Activated naive CD8-positive, alpha-beta T cell treated with anti-CD3 and anti-CD28 coated beads for 36 hours (primary cell): ENCODE measurements at places on chromosomes 16 and 17. TPM values are rescaled to one million over a fixed set of nuclear protein-coding genes. Genes with fewer than 3 reads are reported as not detected.

- H3K4me3 ChIP-seq, result no peak overlapping the region
- H3K4me1 ChIP-seq, result peaks cover 3% of the 10 kb centered on the region
- H3K27ac ChIP-seq, result no peak overlapping the region
- DNase-seq, result no peak
Observed at GRCh38 chr17:64941045-64941444, 21.8 kb upstream of the LRRC37A3 start.

The MT1A gene
- total RNA-seq, result not detected

The MYOCD gene
- total RNA-seq, result not detected

- no peak overlapping the region for H3K27ac ChIP-seq
- no peak for DNase-seq
- no peaks in the 10 kb centered on the region for H3K4me1 ChIP-seq
- no peaks in the 10 kb centered on the region for H3K27me3 ChIP-seq
- H3K36me3 ChIP-seq, result no peaks in the 10 kb centered on the region
Observed at GRCh38 chr16:49658531-49658930, 197.4 kb downstream of the ZNF423 start.

GRCh38 chr17:46770818-46771560 lies 47.5 kb downstream of the WNT3 start:
- peaks cover 48% of the 10 kb centered on the region for H3K27me3 ChIP-seq
- H3K36me3 ChIP-seq, result no peaks in the 10 kb centered on the region
- H3K4me3 ChIP-seq, result peak overlapping the region; percentile 55
- peaks cover 12% of the 10 kb centered on the region for H3K4me1 ChIP-seq
- peak; percentile 59 for DNase-seq
- no peak overlapping the region for H3K27ac ChIP-seq

The KRT25 gene
- not detected for total RNA-seq

The NKD1 gene
- 0.87 TPM for total RNA-seq

The COX4I1 gene
- 548 TPM for total RNA-seq

The KRT31 gene
- not detected for total RNA-seq

The LGALS9 gene
- total RNA-seq, result 25.1 TPM

DNA sequence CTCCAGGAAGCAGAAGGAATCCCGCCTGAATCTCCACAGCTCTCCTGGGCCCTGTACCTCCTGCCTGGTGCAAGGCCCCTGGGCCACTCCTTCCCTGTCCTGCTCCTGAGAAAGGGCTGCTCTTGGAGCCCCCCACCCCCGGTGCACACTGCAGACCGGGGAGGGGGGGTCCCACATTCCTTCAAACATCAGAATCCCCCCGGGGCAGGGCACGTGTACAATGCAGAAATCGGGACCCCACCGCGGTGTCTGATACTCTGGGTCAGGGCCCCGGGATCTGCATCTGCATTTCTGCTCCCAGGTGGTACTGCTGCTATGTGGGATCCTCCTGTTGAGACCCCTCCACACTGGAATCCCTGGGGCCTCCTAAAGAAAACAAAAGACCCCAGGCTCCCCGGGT lies 99.5 kb upstream of the GSE1 start:
- no peaks in the 10 kb centered on the region for H3K4me1 ChIP-seq
- no peaks in the 10 kb centered on the region for H3K36me3 ChIP-seq
- no peaks in the 10 kb centered on the region for H3K27me3 ChIP-seq
- H3K4me3 ChIP-seq, result no peak overlapping the region
- no peak for DNase-seq
- H3K27ac ChIP-seq, result no peak overlapping the region

The YWHAE gene
- 555 TPM for total RNA-seq

DNA sequence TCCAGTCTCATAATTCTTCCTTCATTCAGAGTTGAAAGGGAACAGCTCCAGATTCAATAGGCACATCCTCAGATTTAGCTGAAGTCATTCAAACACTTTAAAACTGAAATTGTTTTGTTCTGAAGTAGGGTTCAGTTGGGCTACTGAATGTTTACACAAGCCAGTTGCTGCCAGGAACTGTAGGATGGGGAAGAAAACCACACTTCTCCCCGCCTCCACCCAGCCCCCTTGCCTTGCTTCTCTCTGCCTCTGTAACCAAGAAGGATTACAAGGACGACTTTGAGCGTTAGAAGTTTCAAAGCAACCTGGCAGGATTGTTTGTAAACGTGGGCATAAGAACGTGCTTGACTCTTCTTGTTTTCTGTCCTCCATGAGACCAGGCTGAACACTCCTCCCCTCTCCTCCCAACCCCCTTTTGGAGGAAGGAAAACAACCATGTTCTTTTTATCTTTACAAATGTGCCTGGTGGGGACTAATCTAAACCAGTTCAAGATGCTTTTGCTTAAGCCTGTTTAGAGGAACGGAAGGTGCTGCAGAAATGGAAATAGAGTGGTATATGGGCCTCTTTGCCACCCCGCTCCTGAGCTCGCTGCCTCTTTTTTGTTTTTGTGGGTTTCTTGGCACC lies 287.9 kb downstream of the FTO start:
- no peaks in the 10 kb centered on the region for H3K27me3 ChIP-seq
- H3K4me1 ChIP-seq, result no peaks in the 10 kb centered on the region
- no peak overlapping the region for H3K27ac ChIP-seq
- H3K36me3 ChIP-seq, result peaks cover 15% of the 10 kb centered on the region
- H3K4me3 ChIP-seq, result no peak overlapping the region

The GUCY2D gene
- not detected for total RNA-seq

The SYNGR3 gene
- 2.0 TPM for total RNA-seq

DNA sequence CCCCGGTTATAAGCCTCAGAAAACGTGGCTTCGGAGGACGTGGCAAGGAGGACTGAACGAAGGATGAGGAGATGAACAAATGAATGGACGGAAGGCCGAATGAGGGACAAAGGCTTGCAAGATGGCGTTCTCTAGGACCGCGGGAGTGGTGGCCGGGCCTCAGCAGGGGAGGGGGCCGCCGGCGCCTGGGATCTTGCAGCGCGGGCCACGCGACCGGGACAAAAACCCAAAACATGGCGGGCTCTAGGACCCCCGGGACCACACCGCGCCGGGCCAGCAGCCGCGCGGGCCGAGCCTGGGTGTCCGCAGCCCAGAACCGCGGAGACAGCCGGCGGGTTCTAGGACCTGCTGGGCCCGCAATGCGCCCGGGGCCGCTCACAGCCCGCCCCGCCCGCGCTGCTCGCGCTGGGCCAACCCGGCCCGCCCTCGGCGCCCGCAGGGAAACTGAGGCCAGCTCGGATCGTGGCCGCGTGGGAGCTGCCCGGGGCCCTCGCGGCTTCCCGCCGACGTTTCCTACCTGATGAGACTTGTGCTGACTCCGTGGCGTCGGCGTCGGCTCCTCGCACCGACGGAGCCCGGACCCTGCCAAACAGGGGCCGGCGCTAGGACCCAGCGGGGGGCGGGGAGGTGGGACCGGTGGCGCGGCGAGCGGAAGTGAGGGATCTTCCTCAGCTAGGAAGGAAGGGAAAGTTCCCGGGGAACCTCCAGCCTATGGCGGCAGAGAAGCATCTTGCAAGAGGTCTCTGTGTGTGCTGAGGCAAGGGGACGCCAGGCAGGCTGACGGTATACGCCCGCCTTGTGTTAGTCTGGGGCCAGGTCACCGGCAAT lies 684 bp downstream of the ZNF668 start:
- peaks cover 34% of the 10 kb centered on the region for H3K4me1 ChIP-seq
- H3K27me3 ChIP-seq, result no peaks in the 10 kb centered on the region
- peak overlapping the region; percentile 96 for H3K27ac ChIP-seq
- DNase-seq, result peak; percentile 90
- H3K4me3 ChIP-seq, result peak overlapping the region; percentile 98

The TP53TG3 gene
- not detected for total RNA-seq

The PLA2G10 gene
- not detected for total RNA-seq

The ATP6V0C gene
- total RNA-seq, result 125 TPM

The KRT32 gene
- not detected for total RNA-seq

The PABPN1L gene
- not detected for total RNA-seq

GRCh38 chr16:47026492-47026891 lies 53.0 kb upstream of the DNAJA2 start:
- H3K27me3 ChIP-seq, result no peaks in the 10 kb centered on the region
- no peaks in the 10 kb centered on the region for H3K36me3 ChIP-seq
- H3K27ac ChIP-seq, result no peak overlapping the region
- no peak overlapping the region for H3K4me3 ChIP-seq
- H3K4me1 ChIP-seq, result no peaks in the 10 kb centered on the region
- DNase-seq, result no peak

The SLC16A11 gene
- 1.5 TPM for total RNA-seq

GRCh38 chr17:81252326-81252986 lies 13.3 kb downstream of the NDUFAF8 start:
- no peak overlapping the region for H3K27ac ChIP-seq
- peaks cover 12% of the 10 kb centered on the region for H3K4me1 ChIP-seq
- H3K27me3 ChIP-seq, result no peaks in the 10 kb centered on the region
- no peak for DNase-seq

DNA sequence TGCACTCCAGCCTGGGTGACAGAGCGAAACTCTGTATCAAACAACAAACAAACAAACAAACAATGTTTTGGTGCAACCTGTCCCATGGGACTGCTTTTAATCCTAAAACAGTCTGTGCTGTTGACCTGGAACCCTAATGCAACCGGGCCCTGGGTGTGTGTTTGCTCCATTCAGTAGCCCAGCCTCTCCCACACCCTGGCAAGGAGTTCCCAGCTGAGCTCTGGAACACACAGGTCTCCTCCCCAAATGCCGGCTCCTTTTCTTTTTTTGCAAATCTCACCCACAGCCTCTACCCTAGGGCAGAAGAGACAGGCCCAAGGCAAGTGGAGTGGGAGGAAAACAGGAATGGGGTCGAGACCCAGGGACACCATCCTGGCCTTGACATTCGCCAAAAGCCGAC lies 29.8 kb upstream of the RASD1 start:
- H3K4me1 ChIP-seq, result no peaks in the 10 kb centered on the region
- H3K27ac ChIP-seq, result no peak overlapping the region
- H3K36me3 ChIP-seq, result no peaks in the 10 kb centered on the region
- H3K4me3 ChIP-seq, result no peak overlapping the region
- DNase-seq, result no peak

The SLC16A3 gene
- 79.3 TPM for total RNA-seq

DNA sequence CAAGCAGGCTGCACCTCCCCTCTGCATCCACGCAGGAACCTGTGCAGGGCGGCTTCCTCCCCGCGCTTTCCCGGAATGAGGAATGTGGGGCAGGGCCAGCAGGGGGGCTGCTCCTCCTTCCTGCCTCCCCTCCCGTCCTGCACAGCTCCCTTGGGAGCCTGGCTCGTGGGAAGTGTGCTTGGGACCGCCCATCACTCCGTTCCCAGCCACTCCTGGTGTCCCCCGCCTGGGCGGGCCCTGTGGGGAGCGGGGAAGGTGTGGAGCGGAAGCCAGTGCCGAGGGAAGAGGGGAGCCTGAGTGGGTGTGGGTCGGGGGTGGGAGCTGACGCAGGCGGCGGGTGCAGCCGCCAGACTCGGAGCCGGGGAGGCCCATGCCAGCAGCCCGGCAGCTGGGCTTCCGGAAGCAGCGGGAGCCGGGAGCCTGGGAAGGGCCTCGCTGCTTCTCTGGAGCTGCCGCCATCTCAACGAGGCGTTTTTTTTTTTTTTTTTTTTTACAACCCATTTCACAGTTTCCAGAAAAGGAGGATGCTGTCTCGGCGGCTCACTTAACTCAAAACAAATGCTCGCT lies 24.1 kb downstream of the BAHCC1 start:
- no peak for DNase-seq
- H3K4me1 ChIP-seq, result no peaks in the 10 kb centered on the region
- no peak overlapping the region for H3K4me3 ChIP-seq
